ENCODE measurements at places on chromosomes 7 and 10.

- no peak for DNase-seq
Measured at GRCh38 chr7:11573128-11573750, 258.8 kb downstream of the THSD7A start.

GRCh38 chr7:27901028-27901760 lies 161.2 kb downstream of the TAX1BP1 start:
- peak; percentile 81 for DNase-seq

- DNase-seq, result no peak
Measured at GRCh38 chr7:79709574-79710409, 256.3 kb upstream of the MAGI2 start.

DNA sequence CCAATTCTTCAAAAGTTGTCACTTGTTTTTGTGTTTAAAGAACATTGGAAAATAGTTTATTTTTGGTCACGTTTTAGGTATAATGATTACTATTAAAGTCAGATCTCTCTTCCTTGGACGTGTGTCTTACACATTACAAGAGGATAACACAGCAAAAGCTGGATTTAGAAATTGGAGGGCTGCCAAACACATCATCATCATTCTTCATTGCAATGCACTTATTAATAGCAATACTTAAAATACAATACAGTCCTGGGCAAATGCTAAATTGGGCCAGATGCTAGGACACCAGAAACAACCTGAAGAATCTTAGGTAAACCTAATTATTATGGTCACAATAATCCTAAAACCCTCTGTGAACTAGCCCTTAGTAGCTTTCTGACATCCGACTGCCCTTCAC lies 303.6 kb downstream of the DGKB start:
- DNase-seq, result no peak

DNA sequence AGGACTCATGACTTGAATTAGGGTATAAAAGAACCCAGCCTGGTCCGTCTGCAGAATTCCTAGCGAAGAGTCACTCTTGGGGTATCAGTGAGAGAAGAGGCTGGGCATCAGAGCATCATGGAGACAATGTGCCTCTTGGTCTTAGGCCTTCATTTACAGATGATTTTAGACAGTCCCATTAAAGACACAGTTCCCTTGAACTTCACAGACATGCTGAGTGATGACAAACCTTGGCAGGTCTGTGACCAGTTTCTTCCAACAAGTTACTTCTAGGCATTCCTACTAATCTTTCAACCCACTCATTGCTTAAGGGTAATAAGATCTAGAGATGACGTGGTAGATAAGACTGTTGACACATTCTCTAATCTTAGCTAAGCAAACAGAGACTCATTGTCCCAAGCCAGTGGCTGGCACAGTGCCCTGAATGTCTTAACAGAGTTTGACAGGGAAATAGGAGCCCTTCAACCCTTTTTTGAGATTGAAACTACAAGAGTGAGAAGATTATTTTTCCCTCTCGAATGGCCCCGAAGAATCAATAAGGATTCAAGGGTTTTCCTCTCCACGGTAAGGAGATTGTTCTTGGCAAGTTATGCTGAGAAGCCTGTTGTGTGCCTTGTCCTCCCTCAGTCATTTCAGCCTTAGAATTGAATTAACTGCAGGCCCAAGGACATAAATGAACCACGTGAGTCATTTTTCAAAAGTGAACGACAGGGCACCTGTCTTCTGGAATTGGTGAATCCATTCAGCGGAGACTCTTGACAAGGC lies 281.1 kb downstream of the CCDC3 start:
- no peak for DNase-seq

DNA sequence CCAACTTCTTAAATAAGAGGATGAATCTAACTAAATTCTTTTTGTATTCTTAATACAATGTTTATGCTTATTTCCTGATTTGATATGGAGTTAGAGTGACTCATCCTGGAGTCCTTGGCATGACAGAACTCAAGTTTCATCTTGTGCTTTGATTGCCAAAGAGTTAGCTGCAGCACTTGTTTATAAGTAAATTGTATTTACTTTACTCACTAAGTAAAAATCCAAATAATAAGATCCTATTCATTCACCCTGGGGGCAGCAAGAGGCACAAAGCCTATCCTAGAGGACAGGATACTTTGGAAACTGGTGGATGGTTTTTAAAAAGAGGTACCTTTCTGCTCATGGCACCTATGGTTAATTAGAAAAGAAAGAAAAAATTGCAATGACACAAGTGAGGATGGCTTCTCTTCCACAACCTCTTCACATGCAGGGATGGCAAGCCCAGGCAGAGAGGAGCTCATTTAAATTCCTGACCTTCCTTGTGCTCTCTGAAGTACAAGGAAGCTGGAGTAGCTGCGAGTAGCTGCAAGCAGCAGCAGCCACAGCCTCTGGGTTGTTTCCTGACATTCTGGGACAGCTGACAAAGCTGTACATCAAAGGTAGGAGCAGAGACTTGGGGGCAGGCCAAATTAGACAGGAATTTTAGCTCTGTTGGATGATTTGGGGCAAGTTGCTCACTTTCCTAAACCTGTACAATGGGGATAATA lies 28.5 kb upstream of the CROT start:
- no peak for DNase-seq

DNA sequence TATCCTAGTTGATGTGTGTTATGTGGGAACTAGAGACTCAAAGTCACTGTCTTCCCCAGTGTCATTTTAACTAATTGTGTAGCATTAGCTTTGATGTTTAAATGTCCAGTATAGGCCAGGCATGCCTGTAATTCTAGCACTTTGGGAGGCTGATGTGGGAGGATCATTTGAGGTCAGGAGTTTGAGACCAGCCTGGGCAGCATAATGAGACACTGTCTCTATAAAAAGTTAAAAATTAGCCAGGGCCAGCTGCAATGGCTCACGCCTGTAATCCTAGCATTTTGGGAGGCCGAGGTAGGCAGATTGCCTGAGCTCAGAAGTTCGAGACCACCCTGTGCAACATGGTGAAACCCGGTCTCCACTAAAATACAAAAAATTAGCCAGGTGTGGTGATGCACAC lies 24.4 kb downstream of the DDX50 start:
- no peak for DNase-seq

DNA sequence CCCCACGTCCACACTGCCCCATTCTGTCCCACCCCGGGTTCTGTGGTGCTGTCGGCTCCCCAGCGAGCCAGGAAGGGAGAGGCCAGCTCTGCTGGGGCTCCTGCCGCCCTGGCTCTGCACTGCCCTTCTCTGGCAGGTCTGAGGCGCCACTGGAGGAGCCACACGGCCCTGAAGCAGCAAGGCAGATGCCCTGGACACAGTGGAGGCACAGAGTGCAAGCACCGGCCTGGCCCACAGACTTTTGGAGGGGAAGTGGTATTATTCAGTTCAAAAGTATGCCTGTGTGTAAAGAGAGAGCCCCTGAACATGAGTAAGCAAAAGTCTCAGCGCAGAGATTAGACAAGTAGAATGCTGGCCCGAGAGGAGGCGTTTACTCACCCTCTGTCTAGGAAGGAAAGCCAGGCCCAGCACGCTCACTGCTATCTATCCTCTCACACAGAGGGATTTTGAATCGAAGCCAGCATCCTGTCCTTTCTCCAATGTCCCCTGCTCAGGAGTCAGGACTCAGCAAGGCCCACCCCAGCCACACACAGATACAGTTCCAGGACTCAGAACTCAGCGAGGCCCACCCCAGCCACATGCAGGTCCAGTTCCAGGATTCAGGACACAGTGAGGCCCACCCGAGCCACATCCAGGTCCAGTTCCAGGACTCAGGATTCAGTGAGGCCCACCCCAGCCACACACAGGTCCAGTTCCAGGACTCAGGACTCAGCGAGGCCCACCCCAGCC lies 115.0 kb downstream of the EGFR start:
- no peak for DNase-seq

GRCh38 chr7:108254259-108254658 lies 124.1 kb upstream of the LAMB4 start:
- DNase-seq, result no peak

- no peak for DNase-seq
Measured at GRCh38 chr10:117342641-117343040, 32.6 kb downstream of the PDZD8 start.
